ENCODE measurements at places on chromosomes 3 and 15.

GRCh38 chr3:11159421-11159904 is 5.2 kb downstream of the HRH1 start:
- DNase-seq, result no peak

DNA sequence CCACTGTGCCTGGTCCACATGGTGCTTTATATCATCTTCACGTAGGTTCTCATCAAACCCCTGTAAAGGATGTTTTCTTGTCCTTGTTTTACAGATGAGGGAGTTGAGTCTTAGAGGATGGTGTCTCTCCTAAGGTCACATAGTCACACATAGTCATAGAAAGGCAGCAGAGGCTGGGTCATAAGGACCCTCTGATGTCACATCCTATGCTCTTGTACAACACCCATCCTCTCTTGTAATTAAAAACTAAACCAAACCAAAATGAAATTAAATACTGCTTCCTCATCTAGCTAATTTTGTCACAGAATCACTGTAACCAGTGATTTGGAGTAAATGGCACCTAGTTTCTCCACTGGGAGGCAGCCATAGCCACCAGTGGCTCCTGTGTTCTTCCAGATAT is 21.8 kb upstream of the ATP1B3 start:
- DNase-seq, result no peak

DNA sequence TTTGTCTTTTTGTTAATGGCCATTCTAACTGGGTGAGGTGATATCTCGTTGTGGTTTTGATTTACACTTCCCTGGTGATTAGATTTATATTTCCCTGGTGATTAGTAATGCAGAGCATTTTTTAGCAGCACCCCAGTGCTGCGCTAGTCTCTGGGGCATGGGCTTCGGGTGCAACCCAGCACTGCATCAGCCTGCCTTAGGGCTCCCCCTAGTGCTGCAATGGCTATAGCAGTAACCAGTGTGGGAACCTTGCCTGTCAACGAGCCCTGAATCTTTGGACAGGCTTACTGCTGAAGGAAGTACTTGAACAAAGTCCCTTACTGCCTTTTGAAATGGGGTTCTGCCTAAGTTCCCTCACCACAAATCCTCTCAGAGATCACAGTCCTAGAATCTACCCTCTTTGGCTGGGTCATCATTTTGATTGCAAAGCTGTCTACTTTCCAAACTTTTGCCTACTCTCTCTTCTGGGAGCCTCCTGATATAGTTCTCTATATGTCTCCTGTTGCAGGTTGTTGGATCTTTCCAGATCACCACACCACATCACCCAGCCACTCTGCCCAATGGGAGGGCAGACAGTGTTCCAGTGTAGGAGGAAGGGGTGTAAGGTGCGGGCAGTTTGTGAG is 79.2 kb upstream of the CCNL1 start:
- peak; percentile 75 for DNase-seq

DNA sequence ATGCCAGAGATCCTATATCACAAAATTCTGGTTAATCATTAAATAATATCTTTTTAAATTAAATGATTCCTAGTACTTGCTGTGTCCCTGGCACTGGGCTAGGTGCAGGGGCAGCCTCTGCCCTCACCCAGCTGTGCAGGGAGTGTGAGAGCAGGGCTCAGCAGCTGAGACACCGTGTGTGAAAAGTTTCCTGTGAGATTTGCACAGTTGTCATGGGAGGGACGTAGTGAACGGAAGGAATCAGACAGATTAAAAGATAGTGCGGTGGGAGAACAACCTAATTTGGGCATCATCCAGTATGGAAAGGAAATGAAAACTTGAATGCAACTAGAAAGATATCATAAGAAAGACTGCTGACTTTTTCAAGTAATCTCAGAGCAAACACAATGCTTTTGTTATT is 204.1 kb downstream of the SSR3 start:
- DNase-seq, result no peak

All from T-helper 1 cell (primary cell).